ENCODE measurements at places on chromosomes 6 and 20.

DNA sequence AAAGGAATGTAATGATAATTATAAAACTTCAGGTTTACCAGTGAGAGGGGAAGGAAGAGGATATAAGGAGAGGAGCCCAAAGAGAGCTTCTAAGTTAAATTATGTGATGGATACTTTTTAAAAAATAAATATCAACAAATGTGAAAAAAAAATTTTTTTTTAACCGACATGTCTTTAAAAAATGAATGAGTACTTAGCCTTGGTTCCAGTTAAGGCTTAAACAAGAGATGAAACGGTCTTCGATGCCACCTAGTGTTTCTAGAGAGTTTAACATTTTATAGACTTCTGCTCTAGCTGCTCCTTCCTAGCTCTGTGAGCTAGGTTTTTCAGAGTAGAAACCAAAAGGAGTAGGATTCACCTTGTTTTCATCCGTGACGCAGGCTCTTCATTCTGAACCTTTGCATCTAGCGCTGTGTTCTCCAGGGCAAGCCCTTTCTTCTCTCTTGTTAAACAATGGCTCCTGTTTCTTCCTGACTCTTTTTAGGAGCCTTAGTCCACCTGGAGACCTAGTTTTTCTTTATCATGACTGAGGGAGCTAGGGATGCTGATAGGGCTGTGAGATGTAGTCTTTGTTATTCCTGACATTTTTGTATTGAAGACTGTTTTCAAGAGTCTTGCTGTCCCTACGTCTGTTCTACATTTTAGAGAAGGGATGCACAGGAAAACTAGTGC, 42.4 kb upstream of the GNRH2 start:
- peak; percentile 35 for DNase-seq

DNA sequence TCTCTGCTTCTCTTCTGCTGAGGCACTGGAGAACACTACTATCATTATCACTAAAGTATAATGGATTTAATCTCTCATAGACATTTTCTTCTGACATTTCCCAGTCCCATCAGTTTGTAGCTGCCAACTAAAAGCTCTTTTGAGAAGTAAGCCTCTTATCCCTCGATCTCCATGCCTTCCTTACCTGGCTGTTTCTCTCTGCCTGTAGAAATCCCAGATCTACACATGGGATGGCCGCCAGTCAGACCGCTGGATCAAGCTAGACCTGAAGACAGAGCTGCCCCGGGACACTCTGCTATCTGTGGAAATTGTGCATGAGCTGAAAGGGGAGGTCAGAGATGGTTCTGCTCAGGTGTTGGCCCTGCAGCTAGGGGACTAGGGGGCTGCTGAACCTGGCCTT, 25.4 kb downstream of the CCDC167 start:
- DNase-seq: no peak

- peak; percentile 63 for DNase-seq
Measured at GRCh38 chr6:36963451-36964290, 9.1 kb downstream of the PI16 start.

DNA sequence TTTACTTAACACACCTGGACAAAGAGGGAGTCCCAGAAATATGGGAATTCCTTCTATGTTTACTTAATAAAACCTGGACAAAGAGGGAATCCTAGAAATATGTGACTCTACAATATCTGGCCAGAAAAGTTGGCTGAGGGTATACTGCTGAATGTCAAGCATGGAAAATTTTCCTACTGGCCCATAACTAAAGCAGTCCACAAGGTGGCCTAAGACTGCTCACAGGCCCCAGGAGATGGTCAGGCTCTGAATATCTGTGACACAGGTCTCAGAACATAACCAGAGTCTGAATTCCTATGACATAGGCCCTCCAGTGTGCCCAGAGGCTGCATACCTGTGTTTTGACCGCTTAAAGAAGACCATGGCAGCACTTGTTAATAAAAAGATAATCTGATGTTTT, 578.2 kb upstream of the NRSN1 start:
- DNase-seq: no peak

- no peak for DNase-seq
Measured at GRCh38 chr6:168410035-168410434, 30.9 kb upstream of the SMOC2 start.

- DNase-seq: no peak
Measured at GRCh38 chr20:50655311-50655880, 35.9 kb downstream of the RIPOR3 start.

GRCh38 chr6:67073938-67074337, 1366.9 kb upstream of the EYS start:
- DNase-seq: no peak

DNA sequence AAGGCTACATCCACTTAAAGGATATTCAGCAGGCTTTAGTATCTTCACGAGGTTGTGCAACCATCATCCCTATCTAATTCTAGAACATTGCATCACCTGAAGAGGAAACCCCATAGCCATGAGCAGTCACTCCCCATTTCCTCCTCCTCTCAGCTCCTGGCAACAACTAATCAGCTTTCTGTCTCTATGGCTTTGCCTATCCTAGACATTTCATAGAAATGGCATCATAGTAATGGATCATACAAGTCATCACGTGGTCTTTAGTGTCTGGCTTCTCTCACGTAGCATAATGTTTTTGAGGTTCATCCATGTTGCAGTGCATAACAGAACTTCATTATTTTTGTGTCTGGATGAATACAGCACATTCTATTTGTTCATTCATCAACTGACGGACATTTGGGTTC, 20.5 kb downstream of the SNAI1 start:
- no peak for DNase-seq

- no peak for DNase-seq
Measured at GRCh38 chr20:48277266-48277665, 492.0 kb upstream of the SULF2 start.

DNA sequence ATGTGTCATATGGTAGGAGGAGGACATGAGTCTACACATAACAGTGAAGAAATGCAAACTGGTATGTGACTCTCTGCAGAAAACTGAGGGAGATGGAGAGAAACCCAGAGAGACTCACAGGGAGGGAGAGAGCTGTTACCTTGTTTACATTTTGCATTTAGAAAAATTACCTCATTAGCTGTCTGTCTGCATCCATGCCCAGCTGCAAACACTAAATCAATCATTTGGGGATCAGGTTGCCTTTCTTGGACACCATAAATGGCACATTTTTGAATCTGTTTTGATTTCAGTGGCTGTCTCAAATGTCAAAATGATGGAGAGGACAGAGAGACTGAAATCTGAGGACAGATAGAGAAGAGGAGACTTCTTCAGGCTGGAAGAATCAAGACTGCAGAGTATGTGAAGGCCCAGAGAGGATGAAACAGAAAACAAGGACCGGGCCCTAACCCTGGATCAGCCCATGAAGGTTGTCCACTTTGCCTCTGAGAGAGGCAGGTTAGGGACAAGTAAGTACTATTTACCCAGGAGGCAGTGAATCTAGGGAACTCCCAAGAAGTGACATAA, 92.2 kb downstream of the UNC5CL start:
- no peak for DNase-seq

GRCh38 chr6:18406955-18407749, 20.0 kb downstream of the RNF144B start:
- DNase-seq: no peak

GRCh38 chr20:35267092-35267491, 10.8 kb downstream of the MMP24OS start:
- no peak for DNase-seq

- no peak for DNase-seq
Measured at GRCh38 chr6:20539387-20539786, 5.1 kb downstream of the CDKAL1 start.

GRCh38 chr6:124400261-124400999, 561.8 kb upstream of the RNF217 start:
- DNase-seq: no peak

DNA sequence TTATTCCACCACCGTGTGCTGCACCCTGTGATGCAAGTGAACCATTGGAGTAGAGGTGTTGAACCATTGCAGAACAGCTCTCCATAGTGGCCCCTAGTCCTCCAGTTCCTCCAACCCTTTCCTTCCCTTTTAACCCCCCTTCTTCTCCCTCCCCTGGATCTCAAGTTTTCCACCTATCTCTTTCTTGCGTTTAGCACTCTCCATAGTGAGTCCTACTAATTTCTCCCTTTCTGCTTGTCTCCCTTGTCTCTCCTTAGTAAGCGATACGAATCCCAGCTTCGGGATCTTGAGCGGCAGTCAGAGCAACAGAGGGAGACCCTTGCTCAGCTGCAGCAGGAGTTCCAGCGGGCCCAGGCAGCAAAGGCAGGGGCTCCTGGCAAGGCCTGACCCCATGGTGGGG, 1.1 kb downstream of the PFDN6 start:
- no peak for DNase-seq

GRCh38 chr6:11232770-11233626, 530 bp upstream of the NEDD9 start:
- no peak for DNase-seq

DNA sequence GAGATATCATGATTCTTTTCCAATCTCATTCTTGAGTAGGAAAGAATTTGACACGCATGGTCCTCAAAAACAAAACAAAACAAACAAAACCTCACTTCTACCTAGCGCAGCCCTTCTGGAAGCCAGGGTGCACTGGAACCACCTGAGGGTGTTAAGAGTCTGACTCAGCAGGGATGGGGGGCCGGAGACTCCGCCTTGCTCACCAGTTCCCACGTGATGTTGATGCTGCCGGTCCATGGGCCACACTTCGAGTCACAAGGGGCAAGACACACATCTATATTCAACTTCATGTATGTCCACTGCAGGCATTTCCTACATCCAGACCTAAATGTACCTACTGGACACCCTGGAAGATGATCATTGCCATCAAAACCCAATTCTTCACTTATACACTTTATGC, 30.4 kb downstream of the BFSP1 start:
- DNase-seq: no peak

DNA sequence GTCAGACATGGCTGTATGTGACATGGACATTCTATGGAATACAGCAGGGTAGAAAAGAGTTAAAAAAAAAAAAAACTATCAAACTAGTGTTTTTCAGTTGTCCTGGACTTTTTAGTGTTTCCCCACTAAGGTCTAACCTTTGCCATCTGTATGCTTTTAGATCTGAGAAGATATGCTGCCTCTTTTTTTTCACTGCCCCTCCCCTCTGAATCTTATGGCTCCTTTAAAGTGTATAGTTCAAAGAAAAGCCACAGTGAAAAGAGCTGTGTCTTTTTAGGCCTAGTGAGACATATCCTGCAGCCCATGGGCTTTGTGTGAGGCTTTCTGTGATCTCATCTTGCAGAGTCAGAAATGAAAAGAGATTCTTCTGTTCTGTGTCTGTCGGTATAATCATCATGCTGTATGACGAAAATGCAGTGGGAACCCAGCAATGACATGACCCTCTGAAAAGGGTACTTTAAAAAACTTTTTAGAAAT, 29.3 kb downstream of the ADGRG6 start:
- no peak for DNase-seq

DNA sequence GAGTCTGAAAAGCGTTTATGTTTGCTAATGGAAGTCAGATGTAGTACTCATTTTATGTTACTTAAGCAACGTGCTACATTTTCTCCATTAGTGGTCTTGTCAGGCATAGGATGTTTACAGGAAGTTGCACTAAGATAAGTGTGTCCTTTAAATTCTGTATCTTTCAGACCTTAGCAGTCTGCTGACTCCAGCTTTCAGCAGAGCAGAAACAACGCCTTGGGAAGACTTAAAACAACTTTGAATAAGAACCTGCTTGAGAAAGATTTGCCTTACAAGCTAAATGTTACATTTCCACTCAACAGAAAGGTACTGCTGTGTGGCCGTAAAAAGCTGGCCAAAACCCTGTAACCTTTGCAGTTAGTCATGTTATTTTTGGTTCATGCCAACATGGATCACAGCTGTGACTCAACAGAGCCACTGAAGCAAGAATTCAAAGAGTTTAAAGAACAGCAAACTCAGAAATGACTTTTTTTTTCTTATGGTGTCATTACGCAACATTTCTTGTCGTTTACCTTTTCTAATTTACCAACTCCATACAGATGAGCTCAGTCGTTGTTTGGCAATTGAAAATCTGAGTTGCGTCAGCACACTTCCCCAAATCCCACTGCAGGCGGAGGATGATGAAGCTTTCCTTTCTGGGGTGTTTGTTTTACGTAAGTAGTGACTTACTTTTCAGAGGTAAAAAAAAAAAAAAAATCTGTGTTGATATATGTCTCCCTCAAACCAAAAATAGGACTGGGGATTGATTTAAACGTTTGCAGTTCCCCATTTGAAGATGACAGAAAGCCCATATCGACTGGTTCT, 27.9 kb upstream of the BMP6 start:
- no peak for DNase-seq

GRCh38 chr20:47296950-47297349, 59.5 kb downstream of the ZMYND8 start:
- no peak for DNase-seq

DNA sequence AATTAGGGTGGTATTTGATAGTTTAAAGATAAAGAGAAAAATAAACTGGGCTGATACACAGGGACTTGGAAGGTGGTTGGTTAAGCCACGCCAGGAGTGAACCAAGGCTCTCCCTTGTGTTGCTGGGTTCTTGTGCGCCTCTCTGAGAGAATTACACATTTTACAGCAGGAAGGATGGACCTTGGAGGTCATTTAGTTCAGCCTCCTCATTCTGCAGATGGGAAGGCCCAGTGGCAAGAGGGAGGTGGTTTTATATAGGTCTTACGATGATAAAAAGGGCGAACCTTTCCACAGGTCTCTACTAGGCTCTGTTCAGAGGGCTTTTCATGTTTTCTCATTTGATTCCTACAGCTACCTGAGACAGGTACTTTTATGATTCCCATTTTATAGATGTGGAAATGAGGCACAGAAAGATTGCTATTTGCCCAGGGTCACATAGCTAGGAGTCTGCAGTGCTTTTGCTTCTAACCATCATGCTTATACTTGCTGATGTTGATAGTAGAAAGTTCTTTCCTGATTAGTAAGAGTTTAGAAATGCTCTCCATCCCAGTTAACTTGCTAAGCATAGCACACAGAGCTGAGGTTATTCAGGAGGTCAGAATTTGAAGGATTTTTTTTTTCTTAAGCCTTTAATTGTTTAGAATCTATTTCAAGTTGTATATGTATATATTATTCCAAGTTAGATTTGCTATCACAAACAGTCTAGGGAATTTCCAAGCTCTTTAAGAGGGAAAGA, 12.8 kb downstream of the HIVEP1 start:
- no peak for DNase-seq

- DNase-seq: no peak
Measured at GRCh38 chr6:136964398-136964797, 42.3 kb downstream of the SLC35D3 start.

DNA sequence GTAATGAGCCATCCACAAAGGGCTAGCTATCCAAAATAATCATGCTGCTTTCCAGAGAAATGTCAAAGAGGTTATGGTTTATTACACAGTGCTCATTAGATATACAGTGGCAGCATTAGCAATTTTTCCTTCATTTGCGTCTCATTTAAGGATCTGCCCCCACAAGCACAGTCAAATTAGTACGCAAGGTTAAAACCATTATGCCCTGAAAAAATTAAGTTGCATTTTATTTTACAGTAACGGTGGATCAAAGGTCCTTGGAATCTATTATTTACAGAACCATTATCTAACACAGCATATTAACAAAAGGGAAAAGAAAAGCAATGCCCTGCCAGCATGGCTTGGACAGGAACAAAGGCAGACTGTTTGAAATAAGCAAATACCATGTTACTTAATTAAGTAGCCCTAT, 144.8 kb downstream of the PDSS2 start:
- DNase-seq: no peak

- no peak for DNase-seq
Measured at GRCh38 chr6:168201383-168201782, 118.2 kb downstream of the DACT2 start.

GRCh38 chr6:133644892-133645619, 243.9 kb upstream of the TCF21 start:
- no peak for DNase-seq
